ENCODE measurements at places on chromosomes 5 and 9.

DNA sequence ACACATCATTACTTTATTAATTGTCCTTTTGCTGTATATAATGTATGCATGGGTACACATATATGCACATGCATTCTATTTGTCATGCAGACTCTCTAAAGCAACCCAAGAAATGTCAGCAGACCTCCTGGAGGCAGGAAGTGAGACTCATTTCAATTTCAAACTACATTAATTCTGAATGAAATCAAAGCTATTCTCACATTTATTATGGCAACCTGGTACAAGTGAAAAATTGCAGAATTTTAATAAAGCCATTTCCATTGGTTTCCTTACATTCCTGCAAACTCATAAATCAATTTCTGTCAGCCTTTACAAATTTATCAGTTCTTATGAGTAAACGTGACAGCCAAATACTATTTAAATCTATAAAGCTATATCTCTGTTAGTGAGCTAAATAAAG, 430.4 kb upstream of the NUDT12 start:
- DNase-seq: no peak

GRCh38 chr9:130871395-130872062, 25.1 kb downstream of the QRFP start:
- DNase-seq: no peak

DNA sequence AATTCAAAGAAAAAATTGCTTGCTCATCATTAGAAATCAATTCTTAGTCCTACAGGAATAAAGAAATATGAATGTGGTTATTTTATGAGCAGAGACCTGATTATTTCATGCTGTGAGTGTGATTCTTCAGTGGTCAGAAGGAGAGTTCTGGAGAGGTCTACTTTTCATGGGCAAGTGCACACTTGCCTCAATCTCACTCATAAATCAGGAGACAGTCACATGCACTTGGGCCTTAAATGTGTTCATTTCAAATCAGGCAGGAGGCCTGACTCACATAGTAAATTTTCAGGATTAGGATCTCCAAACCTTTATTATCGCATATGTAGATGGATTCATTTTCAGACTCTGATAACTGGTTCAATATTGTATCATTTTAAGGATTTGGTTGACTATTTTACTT, 323.2 kb upstream of the CCNH start:
- DNase-seq: no peak

- peak; percentile 23 for DNase-seq
These were observed 102.2 kb upstream of the CHD1 start for GRCh38 chr5:99030906-99031440.

DNA sequence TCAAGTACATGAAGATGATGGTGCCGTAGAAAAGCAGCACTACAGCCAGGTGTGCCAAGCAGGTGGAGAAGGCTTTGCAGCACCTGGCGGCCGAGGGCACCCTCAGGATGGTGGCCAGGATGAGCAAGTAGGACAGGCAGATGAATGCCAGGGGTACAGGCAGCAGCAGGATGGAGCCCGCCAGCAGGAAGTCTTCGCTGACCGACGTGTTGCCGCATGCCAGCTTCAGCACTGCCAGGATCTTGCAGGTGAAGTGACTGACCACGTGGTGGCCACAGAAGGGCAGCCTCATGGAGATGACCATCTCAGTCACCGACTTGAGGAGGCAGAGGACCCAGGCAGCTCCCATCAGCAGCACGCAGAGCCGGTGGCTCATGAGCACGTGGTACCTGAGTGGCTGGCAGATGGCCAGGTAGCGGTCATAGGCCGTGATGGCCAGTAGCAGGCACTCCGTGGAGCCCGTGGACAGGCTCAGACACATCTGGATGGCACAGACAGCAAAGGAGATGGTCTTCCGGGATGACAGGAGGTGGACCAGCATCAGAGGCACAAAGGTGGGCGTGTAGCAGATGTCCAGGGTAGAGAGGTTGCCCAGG, 482 bp downstream of the OR13J1 start:
- DNase-seq: no peak

DNA sequence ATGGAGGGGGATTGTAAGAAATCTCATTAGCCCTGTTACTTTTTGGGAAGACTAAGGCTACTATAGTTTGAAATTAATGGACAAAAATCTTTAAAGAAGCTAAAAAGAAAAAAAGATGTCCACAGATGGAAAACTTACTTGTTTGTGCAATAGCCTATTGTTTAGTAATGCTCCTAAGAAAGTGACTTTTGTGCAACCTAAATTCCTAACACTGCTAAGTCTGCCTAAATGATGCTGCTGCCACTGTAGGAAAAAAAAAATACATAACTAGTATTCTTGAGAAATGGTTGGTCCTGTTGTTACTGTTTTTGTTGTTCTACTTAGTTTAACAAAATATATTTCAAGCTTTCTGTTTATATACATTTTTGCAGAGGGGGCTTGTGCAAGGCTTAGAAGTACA, 108.2 kb upstream of the NR3C1 start:
- DNase-seq: no peak

DNA sequence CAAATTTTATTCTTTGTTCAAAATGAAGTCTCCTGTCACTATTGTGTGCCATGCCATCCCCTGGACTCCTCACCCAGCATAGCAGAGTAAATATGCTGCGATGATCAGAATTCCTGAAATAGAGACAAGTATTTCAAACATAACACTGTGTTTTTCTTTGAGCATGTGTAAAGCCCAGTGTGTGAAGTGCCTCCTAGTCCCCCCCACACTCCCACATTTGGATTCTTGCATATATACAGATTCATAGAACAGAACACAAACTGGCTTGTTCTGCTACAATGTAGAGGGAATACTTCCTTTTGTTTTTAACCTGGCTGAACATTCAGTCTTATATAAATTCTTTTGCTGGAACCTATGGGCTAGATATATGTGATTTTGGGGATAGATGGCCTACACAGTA, 84.9 kb downstream of the NUDT12 start:
- DNase-seq: no peak
